Hepatocyte (in vitro differentiated cells): ENCODE measurements at places on chromosomes 11 and 22.
A peak's percentile ranks its signal among the peaks of the same experiment; 100 is the strongest.

- DNase-seq = no peak
Observed at GRCh38 chr11:12824281-12825041, 150.2 kb downstream of the TEAD1 start.

GRCh38 chr11:15075162-15075526, 1.8 kb downstream of the CALCB start:
- DNase-seq = no peak

GRCh38 chr11:44702889-44703288, 23.9 kb upstream of the TSPAN18 start:
- DNase-seq = peak; percentile 24

DNA sequence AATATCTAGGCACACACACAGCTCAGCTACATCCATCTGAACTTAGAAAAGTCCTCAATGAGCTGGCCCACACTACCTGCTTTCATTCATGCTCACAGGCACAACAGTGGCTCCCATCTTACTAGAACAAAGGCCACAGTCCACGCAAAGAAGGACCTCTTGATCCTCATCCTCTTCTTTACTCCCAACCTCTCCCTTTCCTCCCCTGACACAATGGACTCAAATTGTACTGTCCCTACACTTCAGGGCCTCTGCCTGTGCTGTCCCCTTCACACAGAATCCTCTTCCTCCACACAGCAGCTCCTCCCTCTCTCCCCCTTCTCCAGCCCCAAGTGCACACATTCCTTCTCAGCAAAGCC, 12.7 kb downstream of the SMCO4 start:
- DNase-seq = no peak

- DNase-seq = no peak
Observed at GRCh38 chr22:26724414-26724813, 67.0 kb downstream of the MIAT start.

- DNase-seq = no peak
Observed at GRCh38 chr11:36313750-36314433, 17.8 kb downstream of the PRR5L start.

GRCh38 chr11:113174882-113175281, 139.5 kb upstream of the TTC12 start:
- DNase-seq = no peak

GRCh38 chr11:77999446-78000030, 5.1 kb upstream of the INTS4 start:
- no peak for DNase-seq

- DNase-seq = peak; percentile 71
Observed at GRCh38 chr11:66080055-66080817, 10.2 kb downstream of the PACS1 start.

GRCh38 chr11:66907751-66908630, 50.2 kb downstream of the PC start:
- DNase-seq = no peak

- DNase-seq = peak; percentile 70
Observed at GRCh38 chr11:79461144-79461543, 20.3 kb upstream of the TENM4 start.

- DNase-seq = no peak
Observed at GRCh38 chr11:36295926-36296325, at the start of gene PRR5L. Gene PRR5L (plus strand): TSS chr11:36296288. CDS start chr11:36401122, 104,834 bp downstream.

GRCh38 chr11:65426839-65427690, 4.5 kb downstream of the NEAT1 start:
- DNase-seq = peak; percentile 74

DNA sequence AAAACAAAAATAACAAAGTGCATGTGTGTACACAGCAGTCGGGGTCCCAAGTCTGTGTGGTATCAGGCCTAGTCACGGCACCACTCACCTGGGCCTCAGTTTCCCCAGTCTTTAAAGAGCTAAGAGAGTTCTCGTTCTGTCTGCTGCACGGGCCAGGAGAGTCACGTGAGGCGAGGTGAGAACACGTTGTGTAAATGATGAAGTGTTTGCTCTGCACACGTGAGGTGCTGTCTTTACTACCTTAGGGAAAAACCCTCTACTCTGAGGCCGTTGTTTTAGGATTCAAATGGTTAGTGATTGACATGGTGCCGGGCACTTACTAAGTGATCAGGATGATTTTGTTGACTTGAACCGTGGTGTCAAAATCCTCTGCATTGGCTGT, 86.5 kb upstream of the PPARA start:
- no peak for DNase-seq

- DNase-seq = peak; percentile 36
Observed at GRCh38 chr11:32386770-32387377, 48.5 kb downstream of the WT1 start.

DNA sequence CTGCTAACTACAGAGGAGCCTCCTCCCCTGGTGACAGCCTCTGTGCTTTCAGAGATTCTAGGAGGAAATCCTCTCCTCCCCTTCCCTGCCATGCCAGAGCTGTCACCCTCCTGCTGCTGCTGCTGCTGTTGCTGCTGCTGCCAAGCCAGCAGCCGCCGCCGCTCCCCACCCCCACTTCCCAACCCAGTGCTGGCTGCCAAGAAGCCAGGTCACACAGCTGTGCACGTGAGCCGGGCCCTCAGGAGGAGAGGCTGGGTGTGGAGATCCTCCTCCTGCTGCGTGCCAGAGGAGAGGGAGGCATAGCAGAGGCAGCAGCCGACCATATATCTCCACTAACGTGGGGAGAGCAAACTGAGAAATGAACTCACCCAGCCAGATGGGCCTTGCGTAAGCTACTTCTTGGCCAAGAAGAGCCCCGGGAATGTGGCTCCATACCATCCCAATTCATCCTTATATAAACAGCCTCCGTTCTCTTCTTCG, 12.4 kb downstream of the CRY2 start:
- peak; percentile 90 for DNase-seq

GRCh38 chr22:30150212-30150611, 69.9 kb downstream of the HORMAD2 start:
- DNase-seq = no peak

DNA sequence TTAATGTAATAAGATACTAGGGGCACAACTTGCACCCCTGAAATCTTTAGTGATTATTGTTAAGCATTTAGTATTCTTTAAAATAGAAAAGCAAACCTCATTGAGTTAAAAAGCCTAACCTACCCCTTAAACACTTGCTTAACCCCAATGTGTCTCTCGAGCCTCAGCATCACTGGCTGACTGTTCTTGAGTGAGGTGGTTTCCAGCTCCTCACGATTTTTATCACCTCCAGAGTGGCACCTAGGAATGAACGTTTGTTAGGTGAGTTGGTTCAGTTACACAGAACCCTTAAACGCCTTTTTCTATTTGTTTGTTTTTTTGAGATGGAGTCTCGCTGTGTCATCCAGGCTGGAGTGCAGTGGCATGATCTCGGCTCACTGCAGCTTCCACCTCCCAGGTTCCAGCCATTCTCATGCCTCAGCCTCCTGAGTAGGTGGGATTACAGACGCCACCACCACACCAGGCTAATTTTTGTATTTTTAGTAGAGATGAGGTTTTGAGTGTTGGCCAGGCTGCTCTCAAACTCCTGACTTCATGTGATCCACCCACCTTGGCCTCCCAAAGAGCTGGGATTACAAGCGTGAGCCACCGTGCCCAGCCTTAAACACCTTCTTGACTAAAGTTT, 13.7 kb downstream of the YWHAH start:
- DNase-seq = no peak

GRCh38 chr11:17148536-17148935, 59.2 kb downstream of the PIK3C2A start:
- DNase-seq = no peak

DNA sequence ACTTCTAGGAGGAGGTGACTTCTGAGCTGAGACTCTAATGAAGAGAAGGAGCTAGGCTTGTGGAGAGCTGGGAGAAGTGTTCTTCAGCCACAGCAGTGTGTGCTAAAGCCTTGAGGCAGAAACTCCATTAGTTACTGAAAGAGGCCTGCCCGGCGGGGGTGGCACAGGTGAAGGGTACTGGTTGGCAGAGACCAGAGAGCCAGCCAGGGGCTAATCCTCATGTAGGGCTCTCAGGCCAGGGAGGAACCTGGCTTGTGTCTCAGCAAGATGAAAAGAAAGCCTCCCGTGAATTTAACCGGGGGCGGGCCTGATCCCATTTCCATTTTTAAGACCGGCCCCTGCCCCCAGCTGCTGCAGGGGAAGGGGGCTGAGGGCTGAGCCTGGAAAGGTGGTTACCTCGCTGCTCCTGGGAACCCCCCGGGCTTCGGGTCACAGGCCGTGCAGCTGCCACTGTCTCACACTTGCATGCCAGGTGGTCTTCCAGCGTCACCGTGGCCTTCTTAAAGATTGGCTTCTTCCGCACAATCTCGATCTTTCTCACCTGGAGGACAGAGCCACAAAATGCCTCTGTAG, 15.0 kb downstream of the PDGFB start:
- no peak for DNase-seq

- peak; percentile 62 for DNase-seq
Observed at GRCh38 chr22:37021710-37022482, 2.4 kb downstream of the MPST start.

- DNase-seq = no peak
Observed at GRCh38 chr11:105056446-105056845, 11.3 kb upstream of the CARD16 start.

GRCh38 chr11:82676483-82677094, 57.1 kb downstream of the FAM181B start:
- no peak for DNase-seq

DNA sequence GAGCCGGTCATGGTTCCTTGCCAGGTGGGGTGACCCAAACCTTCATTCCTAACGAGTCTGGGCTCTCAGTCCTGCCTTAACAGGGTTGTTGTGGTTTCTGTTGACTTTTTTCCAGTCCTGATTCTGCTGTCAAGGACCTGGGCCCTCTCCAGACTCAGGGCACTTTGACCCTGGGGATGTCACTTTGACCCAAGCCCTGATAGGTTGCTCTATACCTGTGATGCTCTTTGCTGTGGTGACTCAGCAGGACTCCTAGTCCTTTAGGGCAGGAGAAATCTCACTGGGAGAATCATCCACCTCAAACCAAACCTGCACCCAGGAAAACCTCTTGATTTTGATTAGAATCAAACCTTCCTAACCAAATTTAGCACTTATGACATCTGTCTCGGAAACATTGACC, 20.5 kb upstream of the MPPED1 start:
- peak; percentile 11 for DNase-seq

DNA sequence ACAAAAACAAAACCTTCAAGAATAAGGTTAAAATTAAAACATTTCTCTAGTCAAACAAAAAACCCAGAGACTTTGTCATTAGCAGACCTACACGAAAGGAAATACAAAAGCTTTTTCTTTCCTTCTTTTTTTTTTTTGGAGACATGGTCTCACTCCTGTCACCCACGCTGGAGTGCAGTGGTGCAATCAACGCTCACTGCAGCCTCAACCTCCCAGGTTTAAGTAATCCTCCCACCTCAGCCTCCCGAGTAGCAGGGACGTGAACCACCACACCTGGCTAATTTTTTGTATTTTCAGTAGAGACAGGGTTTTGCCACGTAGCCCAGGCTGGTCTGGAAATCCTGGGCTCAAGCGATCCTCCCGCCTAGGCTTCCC, 30.5 kb downstream of the PLA2G6 start:
- no peak for DNase-seq
